Right lung (tissue), 10 donors: ENCODE measurements at places on chromosomes 4 and X. TPM values are rescaled to one million over a fixed set of nuclear protein-coding genes. Genes with fewer than 3 reads are reported as not detected.

RAB40AL gene
- polyA plus RNA-seq: 0.41 TPM

ITIH6 gene
- polyA plus RNA-seq: not detected

CT45A1 gene
- polyA plus RNA-seq: 6.7 TPM

NOX1 gene
- polyA plus RNA-seq: 0.48 TPM

CNOT6L gene
- 32.6 TPM for polyA plus RNA-seq

PPP1R3F gene
- polyA plus RNA-seq: 5.8 TPM

ATP11C gene
- 25.2 TPM for polyA plus RNA-seq

C1QTNF7 gene
- 19.0 TPM for polyA plus RNA-seq

GRIA2 gene
- polyA plus RNA-seq: 2.3 TPM

CRLF2 gene
- 0.06 TPM for polyA plus RNA-seq

COL4A6 gene
- 17.8 TPM for polyA plus RNA-seq

EDNRA gene
- polyA plus RNA-seq: 79.7 TPM

GYPA gene
- 7.2 TPM for polyA plus RNA-seq

USP17L13 gene
- not detected for polyA plus RNA-seq

MAGEB17 gene
- polyA plus RNA-seq: not detected

HSD17B13 gene
- 1.5 TPM for polyA plus RNA-seq

DNA sequence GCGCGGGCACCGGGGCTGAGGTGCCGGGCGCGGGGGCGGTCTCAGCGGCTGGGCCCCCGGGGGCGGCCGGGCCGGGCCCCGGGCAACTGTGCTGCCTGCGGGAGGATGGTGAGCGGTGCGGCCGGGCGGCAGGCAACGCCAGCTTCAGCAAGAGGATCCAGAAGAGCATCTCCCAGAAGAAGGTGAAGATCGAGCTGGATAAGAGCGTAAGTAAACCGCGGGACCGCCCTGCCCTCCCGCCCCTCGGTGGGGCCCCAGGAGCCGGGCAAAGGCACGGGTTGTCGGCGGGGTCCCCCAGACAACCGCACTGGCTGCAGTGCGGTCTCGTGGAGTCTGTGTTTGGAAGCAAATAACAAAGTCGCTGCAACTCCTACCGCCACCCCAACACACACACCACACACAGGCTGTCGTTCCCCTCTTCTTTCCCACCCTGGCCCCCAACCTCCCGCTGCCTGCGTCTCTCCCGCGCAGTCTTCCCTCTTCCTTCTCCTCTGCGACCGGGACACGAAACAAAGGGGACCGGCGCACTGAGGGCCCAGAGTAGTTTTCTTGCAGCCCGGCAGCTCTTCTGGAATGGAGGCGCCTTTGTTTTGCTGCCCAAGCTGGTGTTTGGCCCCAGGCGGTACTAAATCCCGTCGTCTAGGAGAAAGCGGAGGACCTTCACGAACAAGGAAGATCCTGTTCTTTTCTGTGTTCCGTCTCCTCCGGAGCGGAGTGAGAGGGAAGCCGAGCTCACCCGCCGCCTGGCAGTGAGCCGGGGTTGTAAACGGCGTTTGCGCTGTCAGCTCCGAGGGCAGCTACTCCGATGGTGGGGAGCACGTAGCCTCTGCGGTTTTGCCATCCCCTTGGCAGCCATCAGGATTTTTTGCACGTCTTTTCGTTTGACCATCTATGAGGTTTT, 788 bp downstream of the SAP30 start:
- peak; percentile 80 for DNase-seq

GRCh38 chr4:1567808-1568581, 116.1 kb downstream of the FAM53A start:
- no peak for DNase-seq

- DNase-seq: peak; percentile 55
These were observed 282.5 kb upstream of the FAT1 start for GRCh38 chr4:187006189-187006618.

- DNase-seq: no peak
These were observed 1149.7 kb downstream of the STPG2 start for GRCh38 chr4:96993560-96993959.

GRCh38 chr4:97279391-97279790, 863.9 kb downstream of the STPG2 start:
- DNase-seq: no peak

GRCh38 chrX:9466124-9466495, 1.3 kb downstream of the TBL1X start:
- DNase-seq: peak; percentile 19

DNA sequence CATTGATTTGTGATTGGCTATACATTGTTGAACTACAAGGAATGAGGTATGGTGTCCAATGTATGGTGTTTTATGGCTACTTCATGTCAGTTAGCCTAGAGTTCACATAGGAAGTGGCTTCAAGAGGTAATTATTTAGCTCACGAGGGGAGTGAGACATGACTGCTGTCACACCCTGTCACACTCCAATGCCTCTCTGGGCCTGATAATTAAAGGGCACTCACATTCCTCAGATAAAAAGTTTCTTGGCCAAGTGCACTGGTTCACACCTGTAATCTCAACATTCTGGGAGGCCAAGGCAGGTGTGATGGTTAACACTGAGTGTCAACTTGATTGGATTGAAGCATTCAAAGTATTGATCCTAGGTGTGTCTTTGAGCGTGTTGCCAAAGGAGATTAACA, 65.0 kb upstream of the DDX60 start:
- no peak for DNase-seq

GRCh38 chrX:131225078-131225477, 64.0 kb downstream of the IGSF1 start:
- no peak for DNase-seq

DNA sequence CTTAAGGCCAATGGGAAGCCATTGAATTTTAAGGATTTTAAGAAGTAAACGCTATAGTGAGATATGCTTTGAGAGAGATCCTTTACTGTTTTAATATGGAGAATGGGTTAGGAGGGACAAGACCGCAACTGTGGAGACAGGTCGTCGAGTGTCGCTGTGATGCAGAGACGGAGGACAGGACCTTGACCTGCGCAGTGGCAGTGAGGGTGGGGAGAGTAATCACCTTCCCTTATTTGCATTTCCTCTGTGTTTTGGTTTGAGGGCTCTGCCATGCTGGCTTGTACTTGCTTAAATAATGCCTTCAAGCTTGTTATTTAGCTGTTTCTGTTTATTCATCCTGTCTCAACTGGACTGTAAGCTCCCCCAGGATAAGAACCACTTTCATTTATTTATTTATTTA, 345.0 kb downstream of the FBXW7 start:
- DNase-seq: no peak

- no peak for DNase-seq
These were observed 60.7 kb downstream of the HPGD start for GRCh38 chr4:174461466-174462106.

DNA sequence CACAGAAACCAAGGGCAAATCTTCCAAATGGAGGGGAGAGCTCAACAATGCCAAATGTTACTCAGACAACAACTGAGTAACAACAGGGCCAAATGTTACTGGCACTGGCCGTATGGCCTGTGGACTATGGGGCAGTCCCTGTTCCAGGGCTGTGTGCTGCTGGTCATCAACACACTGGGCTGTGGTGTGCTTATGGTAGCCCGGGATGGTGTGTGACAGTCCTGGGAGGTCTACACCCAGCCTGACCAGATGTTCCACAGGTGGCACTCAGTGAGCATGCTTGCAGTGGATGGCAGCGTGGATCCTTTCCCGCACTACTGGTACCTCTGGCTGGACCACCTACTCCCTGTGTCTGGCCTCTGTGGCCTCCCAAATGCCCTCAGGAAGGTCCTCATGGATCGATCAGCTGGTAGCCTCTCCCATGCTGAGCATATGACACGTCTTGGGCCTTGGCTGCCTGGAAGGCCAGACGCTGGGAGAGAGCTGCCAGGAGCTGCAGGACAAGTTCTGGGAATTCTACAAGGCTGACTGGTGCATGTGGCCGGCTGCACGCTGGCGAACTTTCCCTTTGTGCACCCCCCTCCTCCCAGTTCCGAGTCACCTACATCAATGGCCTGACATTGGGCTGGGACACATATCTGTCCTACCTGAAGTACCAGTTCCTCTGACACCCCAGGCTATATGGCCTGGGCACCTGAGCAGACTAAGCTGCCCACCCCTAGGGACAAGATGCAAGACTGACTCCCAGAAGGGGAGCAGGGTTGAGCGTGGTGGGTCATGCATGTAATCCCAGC, 59.7 kb upstream of the IQSEC2 start:
- no peak for DNase-seq

DNA sequence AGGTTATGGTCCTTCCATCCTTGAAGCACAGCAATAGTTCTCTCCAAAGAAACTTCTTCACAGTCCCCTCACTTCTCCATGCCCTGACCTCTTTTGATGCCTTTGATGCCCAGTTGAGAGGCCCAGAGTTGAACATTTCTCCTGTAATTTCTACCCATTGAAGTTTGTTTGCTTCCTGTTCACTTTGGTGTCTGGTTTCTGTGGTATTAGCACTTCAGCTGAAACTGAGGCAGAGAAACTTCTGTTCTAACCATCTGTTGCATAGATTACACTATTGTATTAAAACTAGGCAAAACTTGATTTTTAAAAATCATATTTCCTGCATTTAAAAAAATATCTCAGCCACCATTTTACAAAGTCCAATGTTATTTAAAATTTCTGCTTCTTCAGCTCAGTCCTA, 89.8 kb upstream of the ADGRG2 start:
- no peak for DNase-seq

DNA sequence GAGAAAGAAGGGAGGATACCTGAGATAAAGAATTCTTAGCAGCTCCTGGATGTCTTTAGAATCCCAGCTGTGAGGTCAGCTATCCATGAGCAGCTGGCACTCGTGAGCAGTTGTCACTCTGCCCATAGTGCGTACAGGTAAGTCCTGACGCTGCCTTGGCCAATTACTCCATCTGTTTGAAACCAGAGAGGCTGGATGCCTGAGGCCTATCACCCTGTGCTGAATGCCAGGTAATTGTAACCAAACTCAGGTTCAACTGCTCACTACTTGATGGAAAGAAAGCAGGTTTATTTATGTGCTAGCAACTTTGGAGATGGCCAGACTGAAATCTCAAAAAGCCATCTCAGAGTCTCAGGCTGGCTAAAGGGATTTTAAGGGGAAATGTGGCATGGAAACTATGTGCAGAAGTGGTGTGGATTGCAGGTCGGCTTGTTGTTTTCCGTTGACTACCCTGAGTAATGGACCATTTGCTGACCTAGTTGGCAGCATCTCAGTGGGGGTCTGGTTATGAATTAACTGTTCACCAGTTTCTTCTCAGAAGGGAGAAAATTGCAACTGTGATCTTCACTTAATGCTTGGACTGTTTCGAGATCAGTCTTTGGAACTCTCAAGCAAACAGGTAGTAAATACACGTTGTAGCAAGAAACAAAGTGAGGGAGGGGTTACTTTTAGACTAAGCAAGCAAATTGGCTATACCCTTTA, 1614.0 kb upstream of the PCDH10 start:
- no peak for DNase-seq

DNA sequence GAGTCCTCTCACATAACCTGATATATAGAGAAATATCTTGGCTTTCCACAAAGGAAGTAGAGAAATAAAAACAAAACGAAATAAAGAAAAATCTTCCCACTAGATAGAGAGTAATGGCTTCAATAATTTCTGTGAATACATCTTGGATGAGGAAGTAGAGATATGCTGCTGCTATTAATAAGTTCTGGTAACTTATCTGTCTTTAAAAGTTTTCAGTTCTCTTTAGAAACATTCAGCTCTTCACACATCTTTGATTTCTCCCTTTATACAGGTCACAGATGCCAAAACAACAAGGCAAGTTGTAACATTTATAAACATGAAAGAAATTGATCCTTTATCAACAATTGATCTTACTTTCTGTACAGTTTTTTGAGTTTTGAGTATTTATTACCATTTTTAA, 615.8 kb downstream of the TRAM1L1 start:
- DNase-seq: no peak

DNA sequence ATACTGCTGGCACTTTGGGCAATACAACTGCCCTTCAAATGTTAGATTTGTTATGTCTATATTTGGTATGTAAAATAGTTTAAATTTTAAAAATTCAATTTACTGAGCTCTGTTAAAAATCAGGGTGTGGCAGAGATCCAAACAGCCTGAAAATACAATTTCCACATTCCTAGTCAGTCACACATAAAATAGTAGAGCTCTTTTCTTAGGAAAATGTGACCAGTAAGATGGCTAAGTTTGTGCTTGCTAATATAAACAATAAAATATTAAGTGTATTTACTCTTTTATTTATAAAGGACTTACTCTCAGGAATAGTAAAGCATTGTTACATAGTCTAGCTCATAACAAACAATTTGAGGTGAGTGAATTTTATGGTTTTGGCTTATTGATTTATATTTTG, 200.2 kb downstream of the DKK2 start:
- DNase-seq: no peak

GRCh38 chr4:183355405-183355804, 33.2 kb upstream of the CLDN24 start:
- no peak for DNase-seq

- no peak for DNase-seq
These were observed 115.4 kb upstream of the PUDP start for GRCh38 chrX:7263330-7263729.

DNA sequence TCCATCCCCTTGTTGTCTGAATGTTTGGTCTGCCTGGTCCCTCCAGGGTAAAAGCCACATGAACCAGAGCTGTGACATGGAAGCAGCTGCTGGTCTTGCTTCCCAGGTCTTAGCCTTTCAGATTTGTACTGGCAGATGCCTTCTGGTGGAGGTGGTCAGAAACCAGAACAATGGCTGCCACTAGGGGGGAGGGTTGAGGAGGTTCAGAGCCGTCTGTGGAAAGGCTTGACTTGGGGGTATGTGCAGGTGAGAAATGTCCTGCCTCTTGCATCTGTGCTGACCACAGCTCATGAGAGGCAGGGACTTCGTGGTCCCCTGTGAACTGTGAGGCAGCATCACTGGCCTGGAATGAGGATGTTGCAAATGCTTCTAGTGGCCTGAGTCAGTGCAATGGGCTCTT, 144.2 kb upstream of the WDR1 start:
- no peak for DNase-seq

GRCh38 chrX:115174548-115174947, 14.7 kb upstream of the RBMXL3 start:
- no peak for DNase-seq

GRCh38 chr4:3307486-3307885, 14.7 kb downstream of the RGS12 start:
- no peak for DNase-seq

DNA sequence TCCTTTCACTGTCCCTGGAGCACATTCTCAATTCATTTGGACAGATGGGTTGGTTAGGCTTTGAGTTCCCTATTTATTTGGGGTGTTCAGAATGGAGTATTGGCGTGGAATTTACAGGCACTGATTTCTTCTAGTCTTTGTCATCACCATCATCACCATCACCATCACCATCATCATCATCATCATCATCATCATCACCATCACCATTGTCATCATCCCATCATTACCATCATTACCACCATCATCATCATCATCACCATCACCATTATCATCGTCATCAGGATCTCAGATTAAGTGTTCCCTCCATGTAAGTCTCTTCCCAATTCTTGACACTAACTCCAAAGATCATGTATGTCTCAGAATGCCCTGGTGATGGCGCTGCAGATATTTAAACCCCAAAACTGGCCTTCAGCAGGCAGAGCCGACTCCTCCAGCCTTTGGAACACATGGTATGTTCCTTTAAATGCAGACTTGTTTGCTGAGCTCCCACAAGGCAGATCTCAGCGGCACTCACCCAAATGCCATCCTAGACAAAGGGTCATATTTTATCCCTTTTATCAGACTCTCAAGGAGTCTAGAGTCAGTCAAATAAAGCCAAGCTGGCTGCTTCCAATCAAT, 19.8 kb upstream of the FAM9A start:
- no peak for DNase-seq
